ENCODE measurements at places on chromosomes 13 and 19.

GRCh38 chr19:47973529-47973928 is 18.4 kb downstream of the BSPH1 start:
- no peak for DNase-seq

DNA sequence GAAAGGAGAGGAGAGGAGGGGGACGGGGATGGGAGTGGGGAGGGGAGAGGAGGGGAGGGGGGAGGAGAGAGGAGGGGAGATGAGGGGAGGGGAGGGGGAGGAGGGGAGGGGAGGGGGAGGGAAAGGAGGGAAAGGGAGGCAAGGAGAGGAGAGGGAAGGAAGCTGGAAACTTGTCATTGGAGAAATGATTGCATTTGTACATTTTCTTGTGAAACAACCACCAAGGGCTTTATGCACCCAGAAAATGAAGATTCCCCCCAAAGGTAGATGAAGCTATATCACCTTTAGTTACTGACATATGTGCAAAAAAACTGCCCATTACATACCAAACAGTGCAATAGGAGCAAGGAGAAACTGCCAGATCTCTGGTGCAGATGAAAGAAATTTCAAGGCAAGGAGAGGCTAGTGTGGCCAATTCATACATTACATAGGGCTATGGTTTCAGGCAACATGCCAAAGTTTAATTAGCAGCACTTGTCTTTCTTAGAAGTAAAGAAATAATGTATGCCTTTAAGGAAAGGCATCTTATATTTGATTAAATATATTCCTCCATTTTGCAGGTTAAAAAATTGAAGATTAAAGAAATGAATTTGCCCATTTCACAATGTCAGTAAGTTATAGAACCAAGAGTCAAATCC is 49.5 kb upstream of the STK24 start:
- no peak for DNase-seq

- DNase-seq = no peak
These were observed 38.4 kb downstream of the LTBP4 start for GRCh38 chr19:40639638-40639982.

DNA sequence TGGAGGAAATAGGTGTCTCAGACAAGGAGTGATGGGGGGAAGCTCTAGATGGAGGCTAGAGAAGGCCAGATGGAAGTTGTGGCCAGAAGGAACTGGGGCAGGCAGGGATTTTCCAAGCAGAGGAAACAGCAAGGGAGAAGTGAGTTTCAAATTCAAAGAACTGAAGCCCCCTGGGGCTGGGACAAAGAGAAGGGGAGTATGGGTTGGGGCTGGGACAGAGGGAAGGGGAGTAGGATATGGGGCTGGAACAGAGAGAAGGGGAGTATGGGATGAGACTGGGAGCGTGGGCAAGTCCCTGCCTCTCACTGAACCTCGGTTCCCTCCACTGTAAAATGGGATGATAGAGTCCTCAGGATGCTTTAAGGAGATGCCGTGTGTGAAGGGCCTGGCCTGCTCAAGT is 1.9 kb upstream of the GTF2F1 start:
- DNase-seq = no peak

DNA sequence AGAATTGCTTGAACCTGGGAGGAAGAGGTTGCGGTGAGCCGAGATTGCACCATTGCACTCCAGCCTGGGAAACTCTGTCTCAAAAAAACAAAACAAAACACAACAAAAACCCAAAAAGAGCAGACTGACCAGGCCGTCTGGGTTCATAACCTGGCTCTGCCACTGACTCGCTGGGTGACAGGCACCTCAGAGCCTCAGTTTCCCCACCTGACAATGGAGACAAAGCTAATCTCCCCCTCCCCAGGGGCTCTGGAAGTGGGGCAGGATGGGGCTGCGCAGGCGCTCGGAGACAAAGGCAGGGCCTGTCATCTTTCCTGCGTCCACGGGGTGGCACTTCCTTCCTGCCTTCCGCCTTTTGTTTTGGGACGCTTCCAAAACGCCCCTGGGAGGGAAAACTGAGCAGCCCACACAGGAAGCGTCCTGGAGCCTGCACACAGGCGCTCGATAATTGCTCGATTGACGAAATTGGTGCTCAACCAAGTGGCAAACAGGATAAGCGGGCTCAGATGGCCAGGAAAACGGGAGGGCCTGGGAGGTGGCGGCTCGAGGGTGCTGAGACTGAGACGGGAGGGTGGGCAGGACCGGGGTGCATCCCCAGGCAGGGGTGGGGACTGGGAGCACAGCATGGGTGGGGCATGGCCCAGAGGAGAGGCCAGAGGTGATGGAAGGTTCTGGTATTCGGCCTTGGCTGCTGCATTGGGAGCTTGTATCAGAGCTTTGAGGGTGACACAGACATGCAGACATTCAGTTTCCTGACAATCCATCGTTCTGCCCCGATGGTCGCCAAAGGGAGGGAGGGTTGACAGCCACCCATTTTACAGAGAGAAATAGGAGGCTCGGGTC is 17.8 kb downstream of the SPC24 start:
- DNase-seq = no peak

DNA sequence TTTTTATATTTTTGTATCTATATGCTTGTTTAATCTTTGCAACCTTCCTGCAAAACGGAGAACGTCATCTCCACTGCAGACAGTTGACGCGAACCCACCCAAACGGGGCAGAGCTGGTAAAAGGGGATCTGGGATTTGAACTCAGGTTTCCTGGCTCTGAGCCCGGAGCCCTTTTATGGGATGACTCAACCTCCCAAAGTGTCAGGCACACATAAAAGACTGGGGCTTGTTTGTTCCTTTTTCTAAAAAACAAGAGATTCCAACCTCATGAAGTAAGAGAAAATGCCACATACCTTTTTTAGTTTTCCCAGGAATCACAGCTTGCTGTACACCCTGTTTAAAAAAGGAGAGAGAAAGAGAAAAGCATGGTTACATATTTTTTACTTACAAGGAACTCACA is 78.9 kb downstream of the GADD45B start:
- no peak for DNase-seq

DNA sequence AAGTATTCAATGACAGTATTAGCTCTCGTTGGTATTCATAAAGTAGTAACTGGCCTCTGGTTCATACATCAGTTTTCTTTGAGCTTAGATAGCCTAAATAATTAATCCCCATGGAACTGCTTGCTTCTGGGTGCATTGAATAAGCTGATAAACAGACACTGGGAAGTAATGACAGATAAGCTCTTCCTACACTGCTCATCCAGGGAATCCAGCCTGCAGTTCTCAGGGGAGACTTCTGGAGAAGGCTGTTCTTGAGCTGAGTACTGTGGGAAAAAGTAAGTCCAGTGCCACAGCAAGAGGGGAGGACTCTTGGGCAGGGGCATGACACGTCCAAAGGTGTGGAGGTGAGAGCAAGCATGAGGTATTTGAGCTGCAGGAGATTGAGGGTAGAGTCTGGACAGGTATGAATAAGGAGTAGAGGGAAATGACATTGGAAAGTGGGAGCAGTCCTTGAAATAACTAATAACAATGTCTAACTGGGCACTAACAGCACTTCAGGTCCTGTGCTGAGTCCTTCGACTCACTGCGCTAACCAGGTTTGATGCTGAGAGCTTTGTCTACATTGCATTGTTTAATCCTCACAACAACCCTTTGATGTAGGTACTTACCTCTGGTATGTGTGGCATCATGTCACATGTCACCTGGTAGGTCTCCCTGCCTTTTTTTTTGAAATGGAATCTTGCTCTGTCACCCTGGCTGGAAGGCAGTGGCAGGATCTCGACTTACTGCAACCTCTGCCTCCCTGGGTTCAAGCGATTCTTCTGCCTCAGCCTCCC is 7.2 kb downstream of the GARRE1 start:
- no peak for DNase-seq

GRCh38 chr19:51781999-51782398 is 13.0 kb upstream of the FPR3 start:
- no peak for DNase-seq

DNA sequence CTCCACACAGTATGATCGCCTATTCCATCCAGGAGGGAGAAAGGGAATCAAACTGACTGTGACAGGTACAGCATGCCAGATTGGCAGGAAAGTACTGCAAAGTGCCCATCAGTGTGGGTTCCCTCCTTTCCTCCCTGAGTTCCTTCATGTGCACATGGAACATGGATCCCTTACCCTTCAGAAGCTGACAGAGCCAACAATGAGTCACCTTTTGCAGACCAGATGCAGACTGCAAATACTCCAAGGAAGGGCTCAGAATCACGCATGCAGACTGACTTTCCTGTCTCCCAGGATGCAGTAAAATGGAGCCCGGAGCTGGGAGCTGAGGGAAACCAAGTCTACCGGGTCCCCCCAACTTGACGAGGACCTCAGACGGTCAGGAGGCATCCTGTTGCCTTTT is 41.8 kb downstream of the SACS start:
- no peak for DNase-seq

GRCh38 chr19:12871681-12872080 is 9.6 kb downstream of the DNASE2 start:
- no peak for DNase-seq
